Pulmonary artery endothelial cell (primary cell): ENCODE measurements at places on chromosomes 5 and 9. TPM values are rescaled to one million over a fixed set of nuclear protein-coding genes. Genes with fewer than 3 reads are reported as not detected.

Gene PCDHB16
- total RNA-seq = under 0.01 and 0.13 TPM in 2 replicates

Gene SHOC1
- total RNA-seq = not detected in 2 replicates

Gene HSDL2
- total RNA-seq = 22.9 and 30.9 TPM in 2 replicates

Gene PCDHGA3
- 0.21 and 0.26 TPM in 2 replicates for total RNA-seq

- DNase-seq = no peak
Observed at GRCh38 chr9:87036506-87036905, 89.2 kb upstream of the GAS1 start.

- no peak for DNase-seq
Observed at GRCh38 chr5:132462856-132463745, 27.5 kb downstream of the IRF1 start.

DNA sequence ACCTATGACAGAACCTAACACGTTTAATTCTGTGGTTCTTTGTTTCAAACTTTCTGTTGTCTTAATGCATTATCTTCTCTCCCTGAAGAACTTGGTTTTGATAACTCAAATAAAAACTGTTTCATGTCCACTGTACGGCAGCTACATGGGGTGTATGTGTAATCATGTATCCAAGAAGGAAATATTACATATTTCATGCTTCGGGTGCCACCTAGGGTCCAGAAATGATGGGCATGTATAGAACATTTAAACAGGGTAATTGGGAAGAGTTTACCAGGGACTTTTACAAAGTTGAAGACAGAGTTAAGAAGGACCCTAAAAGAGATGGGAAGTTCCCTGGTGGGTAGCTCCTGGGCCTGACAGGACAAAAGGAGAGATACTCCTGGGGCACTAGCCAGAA is 291.3 kb downstream of the FBXL7 start:
- DNase-seq = no peak

GRCh38 chr5:53031695-53032096 is 42.5 kb downstream of the ITGA2 start:
- peak; percentile 68 for DNase-seq

GRCh38 chr5:164153469-164154172 is 648.2 kb downstream of the MAT2B start:
- DNase-seq = no peak

DNA sequence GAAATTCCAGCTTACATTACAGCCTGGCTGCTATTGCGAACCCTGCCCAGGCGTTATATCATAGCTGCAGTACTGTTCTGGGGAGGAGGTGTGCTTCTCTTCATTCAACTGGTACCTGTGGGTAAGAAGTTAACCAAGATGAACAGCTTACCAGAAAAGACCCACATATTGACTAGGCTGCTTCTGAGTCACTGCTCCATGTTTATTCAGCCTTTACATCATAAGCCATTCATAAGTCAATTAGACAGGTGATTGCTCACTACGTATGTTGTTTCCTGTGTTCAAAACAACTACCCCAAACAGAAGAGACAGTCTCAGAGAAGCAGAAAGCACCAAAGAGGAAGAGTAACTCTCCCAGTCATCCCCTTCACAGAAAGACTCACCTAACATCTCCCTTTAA is 34.7 kb upstream of the SLC22A5 start:
- DNase-seq = no peak

DNA sequence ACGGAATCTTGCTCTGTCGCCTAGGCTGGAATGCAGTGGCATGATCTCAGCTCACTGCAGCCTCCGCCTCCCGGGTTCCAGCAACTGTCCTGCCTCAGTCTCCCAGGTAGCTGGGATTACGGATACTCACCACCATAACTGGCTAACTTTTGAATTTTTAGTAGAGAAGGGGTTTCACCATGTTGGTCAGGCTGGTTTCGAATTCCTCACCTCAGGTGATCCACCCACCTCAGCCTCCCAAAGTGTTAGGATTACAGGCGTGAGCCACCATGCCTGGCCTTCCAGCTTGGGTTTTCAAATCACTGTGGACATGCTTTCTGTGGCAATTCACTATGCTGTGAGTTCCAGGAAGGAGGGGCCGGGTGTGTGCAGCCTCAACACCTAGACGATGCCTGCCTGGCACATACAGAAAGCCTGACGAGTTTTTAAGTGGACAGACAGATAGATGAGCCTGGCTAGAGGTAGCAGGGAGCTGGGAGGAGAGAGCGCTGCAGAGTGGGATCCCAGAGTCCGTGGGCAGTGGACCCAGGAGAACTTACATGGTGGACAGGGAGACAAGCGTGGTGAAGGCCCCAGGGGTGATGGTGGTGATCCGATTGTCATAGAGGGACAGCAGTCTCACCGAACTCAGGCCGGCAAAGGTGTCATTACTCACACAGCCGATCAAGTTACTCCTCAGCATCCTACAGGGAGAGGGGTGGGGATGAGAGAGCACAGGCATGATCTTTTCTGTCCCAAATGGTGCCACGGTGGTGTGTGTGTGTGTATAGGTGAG is 173.4 kb upstream of the PANK3 start:
- DNase-seq = no peak

DNA sequence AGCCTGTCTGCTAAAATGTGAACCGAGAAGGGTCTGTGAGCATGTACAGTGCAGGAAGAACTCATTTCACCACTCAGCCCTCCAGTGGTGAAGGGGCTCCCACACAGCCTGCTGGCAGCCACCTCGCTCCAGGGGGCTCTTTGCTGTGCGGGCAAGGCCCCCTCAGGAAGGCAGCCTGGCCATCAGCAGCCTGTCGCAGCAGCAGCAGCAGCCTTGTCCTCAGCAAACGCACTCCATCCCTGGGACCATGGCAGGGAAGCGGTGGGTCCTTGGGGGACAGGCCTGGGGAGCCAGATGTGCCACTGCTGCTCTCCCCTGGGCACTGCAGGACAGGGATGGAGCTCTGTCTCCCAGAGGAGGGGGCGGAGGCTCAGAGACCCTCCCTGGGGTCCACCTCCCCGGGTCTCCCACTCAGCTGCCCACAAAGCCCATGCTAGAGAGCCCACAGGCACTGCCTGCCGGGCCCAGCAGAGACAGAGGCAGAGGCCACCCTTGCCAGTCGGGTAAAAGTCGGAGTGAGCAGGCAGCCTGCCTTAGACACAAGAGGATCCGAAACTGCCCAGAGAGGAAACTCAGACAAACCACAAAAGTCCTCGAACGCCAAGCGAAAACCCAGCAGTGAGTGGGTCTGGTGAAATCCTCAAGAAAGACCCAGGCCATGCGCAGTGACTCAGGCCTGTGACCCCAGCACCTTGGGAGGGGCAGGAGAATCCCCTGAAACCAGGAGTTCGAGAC is 8.0 kb downstream of the BRD3 start:
- no peak for DNase-seq

GRCh38 chr5:90810211-90810610 is 251.6 kb downstream of the ADGRV1 start:
- DNase-seq = no peak

DNA sequence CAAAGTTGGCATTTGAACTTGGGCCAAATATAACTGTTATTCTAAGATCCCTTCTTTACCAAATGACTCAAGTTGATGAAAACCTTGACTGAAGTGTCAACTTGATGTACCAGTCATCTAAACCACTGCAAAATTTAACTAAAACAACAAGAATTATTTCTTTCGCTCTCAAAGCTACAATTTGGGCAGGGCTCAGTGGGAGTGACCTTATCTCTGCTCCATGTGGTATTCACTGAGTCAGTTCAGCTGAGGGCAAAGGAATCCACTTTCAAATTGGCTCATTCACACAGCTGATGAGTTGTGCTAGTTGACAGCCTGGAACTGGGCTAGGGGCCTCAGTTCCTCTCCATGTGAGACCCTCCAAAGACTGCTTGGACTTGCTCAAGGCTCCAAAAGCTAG is 166.3 kb downstream of the RORB start:
- no peak for DNase-seq

GRCh38 chr9:123424131-123424530 is 68.1 kb downstream of the CRB2 start:
- no peak for DNase-seq

DNA sequence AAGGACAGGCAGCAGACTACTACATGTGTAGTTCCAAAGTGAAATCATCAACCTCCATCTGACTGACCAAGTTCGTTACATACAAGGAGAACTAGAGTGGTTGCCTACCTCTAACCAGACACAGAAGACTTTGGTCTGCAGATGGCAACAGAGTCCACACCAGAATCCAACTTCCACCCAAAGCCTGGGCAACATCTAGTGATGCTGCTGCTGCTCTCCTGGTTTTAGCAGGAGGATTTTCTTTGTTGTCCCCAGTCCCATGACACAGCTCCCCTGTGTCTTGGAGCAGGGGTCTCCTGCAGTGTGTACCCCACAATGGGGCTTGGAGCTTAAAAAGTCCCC is 46.4 kb upstream of the APC start:
- DNase-seq = no peak

DNA sequence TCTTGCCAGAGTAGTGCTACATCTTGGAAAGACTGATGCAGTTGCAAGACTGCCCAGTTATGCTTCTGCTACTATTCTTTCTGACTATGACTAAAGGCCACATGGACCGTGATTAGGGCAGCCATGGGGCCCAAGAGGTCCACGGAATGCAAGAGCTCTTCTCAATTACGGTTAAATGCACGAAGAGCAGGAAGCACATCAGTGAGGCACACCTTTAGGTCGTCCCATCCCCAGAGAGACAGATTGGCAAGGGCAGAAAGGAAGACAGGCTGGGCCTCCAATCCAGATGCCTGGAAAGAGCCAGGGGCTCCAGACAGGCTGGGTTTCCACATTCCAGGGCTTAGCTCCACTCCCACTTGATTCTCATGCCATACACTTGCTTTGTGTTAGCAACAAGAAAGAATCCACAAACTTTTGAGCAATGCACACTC is 132.3 kb upstream of the SLIT3 start:
- no peak for DNase-seq
